ENCODE measurements at places on chromosomes 7 and 10. TPM values are rescaled to one million over a fixed set of nuclear protein-coding genes. Genes with fewer than 3 reads are reported as not detected.

Gene IFIT1B
- not detected for total RNA-seq

- no peak for DNase-seq
These were observed 383.8 kb upstream of the SORCS1 start for GRCh38 chr10:107548301-107548700.

Gene RASSF4
- total RNA-seq, result 4.0 TPM

Gene TMEM176B
- not detected for total RNA-seq

Gene LIPN
- total RNA-seq, result not detected

Measured in osteoblast (primary cell).